M059J (cell line): ENCODE measurements at places on chromosomes 5 and 9.

GRCh38 chr5:158641016-158641415 lies 458.7 kb downstream of the EBF1 start:
- no peak for DNase-seq

DNA sequence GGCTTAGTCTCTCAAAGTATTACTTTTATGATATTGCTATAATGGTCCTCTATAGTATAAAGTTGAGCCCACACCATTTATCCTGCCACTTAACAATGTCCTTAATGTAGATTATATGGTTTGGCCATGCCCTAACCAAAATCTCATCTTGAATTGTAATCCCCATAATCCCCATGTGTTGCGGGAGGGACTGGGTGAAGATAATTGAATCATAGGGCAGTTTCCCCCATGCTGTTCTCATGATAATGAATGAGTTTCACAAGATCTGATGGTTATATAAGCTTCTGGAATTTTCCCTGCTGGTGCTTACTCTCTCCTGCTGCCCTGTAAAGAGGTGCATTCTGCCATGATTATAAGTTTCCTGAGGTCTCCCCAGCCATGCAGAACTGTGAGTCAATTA lies 498.8 kb downstream of the RAB3C start:
- no peak for DNase-seq

DNA sequence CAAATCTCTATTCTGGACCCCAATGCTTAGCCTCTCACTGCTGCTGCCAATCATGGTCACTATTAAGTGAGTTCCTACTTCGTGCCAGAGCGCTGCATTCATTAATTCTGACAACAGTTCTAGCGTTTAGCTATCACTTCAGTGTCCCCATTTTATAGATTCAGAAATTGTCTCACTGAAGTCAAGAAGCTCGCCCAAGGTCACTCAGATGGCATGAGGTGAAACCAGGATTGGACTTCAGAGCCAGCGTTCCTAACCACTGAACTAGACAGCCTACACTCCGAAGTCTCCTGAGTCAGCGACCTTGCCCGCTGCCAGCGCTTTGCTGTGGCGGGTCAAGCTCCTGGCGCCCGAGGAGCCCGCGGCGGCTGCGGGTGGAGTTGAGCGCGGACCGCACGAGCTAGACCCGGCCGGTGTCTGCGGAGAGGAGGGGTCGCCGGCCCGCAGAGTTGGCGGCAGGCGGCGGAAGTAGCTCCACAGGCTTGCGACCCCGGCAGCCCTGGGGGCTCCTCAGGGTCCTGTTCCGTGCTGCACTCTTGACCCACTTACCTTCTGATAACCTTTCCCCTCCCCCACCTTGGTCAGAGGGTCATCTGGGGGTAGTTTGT lies 2.1 kb upstream of the GABRB2 start:
- DNase-seq, result no peak

- DNase-seq, result no peak
Observed at GRCh38 chr9:91073049-91073810, 271.6 kb downstream of the SYK start.

DNA sequence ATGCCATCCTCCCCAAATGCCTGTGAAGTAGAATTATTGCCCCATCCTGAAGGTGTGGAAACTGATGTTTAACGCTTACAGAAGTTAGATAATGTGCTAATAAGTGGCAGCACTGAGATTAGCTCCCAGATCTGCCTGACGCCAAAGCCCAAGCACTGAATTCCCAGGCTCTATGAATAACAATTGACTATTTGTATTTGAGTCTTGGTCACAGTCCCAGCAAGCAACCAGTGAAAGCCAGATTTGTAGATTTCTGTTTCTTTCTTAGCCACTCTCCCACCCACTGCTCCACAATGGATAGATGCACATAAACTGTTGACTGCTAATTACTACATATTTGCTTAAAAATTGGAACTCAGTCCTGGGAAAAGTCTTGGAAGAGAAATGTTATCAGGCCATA lies 34.4 kb downstream of the FAM240B start:
- DNase-seq, result no peak

DNA sequence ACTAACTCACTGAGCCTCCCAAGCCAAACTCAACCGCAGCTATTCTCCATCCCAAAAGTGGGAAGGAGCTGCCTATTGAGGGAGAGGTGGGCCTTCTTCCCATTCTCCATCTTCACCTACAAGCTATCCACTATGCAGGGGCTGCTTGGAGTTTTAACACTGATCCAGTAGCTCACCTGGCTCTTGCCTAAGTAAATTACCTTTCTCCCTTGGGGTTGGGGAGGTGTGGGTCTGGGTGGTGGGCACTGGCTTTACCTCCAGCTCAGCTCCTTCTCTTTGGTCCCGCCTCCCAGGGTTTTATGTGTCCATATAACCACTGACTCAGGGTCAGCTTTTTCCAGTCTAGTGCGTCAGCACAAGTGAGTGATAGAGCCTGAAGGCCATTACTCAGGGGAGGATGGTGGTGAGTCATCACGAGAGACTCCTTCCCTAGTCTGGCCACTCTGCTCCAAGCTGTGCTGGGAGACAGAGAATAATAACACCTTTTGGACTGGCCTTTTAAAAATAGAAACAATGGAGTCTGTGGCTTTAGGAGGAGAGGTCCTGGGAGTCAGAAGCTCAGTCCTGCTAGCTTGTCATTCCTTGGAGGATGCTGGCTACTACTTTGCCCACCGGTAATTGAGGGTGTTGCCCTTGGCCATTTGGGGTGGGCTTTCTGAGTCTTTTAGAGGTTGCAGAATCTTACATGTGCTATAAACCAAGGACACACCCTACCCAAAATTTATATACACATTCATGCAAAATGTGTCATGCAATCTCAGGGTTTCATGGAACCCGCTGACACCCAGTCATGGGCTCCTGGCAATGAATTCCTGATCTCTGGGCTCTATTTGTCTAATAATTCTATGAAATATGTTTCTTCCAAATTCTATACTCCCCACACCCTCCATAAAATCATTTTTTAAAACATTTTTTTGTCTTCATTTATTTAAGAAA lies 35.6 kb upstream of the ATP6V1G1 start:
- DNase-seq, result peak; percentile 100

- DNase-seq, result no peak
Observed at GRCh38 chr9:134204991-134205578, 40.7 kb upstream of the RNU6ATAC start.

DNA sequence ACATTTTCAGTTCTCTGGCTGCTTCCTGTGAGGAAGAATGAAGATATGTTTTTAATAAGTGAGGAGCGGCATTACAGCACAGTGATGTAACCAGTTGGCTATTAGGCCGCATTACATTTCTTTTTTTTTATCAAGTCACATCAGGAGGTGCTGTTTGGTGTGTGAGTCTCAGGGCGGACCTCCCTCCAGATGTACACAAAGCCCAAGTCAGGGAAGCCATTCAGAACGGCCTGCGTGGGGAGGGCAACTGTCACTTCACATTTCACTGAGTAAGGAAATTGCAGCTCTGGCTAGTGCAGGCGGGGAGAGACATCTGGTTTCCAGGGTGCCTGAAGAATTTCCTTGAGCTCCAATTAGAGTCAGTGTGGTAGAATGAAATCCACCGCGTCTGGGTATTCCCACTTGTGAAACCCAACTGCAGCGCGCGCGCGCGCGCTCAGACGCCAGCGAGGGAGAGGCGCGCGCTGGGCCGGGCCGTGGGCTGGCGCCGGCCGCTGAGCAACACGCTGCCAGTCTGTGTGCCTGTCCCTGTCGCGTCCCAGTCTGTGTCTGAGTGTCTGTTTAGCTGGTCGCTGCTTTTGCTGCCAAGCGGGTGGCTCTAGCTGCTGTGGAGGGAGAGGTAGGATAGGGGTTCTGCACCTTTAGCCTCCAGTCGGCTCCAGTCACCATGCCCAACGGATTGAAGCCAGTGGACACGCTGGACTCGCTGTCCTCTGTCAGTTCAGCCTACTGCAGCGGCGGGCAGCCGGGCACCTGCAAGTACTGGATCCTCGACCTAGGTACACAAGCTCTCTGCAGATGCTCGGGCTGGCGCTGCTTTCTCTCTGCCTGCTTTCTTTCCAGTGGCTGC lies 140.8 kb upstream of the OTULINL start:
- DNase-seq, result no peak

DNA sequence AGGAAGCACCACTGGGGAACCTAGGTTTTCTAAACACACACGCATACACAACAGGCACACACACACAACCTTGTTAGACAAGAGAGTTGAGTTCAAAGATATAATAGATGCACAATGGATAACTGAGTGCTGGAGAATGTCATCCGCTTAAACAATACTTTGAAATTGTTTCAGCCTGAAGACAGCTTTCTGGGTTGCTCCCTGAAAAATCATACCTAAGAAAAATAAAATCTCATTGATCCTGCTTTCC lies 126.1 kb downstream of the TMEM161B start:
- peak; percentile 62 for DNase-seq

DNA sequence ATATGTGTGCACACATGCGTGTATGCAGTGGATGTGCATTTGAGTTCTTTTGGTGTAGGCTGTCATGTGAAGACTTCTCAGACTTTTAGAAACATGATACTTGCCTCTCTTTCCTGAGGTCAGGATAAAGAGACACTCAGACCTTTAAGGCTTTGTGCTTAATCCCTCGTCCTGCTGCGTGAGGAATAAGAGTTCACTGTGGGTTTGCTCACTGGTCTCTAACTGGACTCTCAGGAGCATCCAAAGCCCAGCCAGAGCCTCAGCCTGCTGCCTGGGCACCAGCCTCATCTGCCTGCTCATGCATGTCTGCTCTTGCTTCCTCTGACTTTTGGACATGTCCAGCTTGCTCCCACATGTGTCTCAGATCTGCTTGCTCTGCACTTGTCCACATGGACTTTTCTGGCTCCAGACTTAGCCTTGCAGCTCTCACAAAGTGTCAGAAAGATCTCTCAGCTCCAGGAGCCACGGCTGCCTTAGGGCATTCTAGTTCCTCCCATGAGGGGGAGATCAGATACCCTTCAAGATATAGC lies 65.1 kb upstream of the ZNF366 start:
- DNase-seq, result no peak

- peak; percentile 38 for DNase-seq
Observed at GRCh38 chr5:120365656-120366446, 98.2 kb upstream of the PRR16 start.

GRCh38 chr9:19470981-19471650 lies 62.3 kb downstream of the ACER2 start:
- no peak for DNase-seq

- peak; percentile 72 for DNase-seq
Observed at GRCh38 chr5:40172721-40173120, 507.0 kb upstream of the PTGER4 start.

GRCh38 chr5:127031147-127031862 lies 947 bp upstream of the MARCHF3 start:
- DNase-seq, result peak; percentile 15

- DNase-seq, result peak; percentile 55
Observed at GRCh38 chr5:143153332-143154119, 250.0 kb downstream of the NR3C1 start.

DNA sequence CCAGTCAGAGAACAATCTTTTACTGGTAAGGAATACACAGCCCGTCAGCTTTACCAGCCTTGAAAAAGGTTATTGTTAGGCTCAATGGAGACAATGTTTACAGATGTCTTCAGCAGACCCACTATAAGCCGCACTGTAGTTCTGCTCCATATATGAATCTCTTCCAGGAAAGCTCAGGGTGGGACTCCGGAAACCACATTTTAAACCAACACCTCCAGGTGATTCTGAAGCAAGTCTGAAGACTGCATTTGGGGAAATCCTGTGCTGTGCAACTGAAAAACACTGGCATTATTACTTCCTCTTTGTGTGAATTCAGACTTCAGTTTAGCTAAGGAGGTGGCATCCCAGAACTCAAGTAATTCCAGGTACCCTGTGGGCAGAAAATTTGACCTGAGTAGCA lies 3.5 kb downstream of the GZMK start:
- no peak for DNase-seq

DNA sequence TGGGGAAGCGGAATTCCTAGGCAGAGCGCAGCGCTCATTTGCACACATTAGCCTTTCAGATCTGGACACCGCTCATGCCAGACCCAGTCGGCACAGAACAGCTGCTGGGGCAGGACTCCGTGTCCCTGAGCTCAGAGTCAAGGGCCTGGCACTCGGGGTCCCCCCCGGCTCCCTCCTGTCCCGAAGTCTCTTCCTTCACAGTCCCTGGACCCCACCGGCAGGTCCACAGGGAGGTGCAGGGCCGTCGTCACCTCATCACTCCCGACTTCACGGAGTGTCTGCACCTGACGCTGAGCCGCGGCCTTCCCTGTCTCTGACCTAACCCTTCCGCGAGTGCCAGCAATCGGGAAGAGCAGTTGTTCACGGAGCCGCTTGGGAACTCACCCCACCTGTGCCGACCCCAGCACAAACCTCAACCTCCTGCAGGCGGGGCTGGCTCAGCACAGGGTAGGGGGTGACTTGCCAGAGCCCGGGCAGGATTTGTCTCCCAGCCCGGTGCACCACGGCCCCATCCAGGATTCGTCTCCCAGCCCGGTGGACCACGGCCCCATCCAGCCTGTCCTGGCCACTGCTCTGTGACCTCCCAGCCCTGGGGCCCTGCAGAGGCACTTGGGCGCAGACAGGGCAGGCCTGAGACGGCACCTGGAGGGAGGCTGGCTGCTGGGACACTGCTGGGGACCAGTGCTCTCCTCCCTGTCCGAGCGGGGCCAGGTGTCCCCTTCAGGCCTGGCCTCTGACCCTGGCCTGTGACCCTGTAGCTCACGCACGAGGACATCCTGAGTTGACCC lies 9.9 kb upstream of the SLC9A3 start:
- no peak for DNase-seq

DNA sequence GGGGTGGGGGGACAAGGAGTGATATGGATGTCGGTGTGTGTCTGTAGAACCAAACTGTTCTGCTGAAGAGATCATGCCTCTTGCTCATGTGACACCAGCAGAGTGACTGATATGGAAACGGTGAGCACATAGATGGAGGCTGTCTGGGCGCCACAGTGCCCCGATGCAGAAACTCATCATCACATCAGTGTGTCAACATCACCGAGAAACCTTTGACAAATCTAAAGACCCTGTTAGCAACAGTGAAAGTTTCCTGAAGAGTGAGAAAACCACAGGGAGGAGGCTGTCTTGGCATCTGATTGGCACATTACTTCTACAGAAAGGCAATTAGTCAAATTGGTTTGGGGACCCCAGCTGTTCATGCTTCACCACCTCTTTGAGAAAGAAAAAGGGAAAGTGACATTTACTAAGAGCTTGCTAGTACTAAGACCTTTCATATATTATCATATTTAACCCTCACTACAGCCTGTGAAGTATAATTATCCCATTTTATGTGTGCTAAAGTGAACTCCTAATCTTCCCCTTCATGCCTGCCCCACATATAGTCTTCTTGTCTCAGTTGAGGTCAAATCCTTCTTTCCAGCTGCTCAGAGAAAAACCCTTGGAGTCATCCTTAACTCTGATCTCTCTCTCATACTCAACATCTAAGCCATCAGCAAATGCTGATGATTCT lies 25.6 kb downstream of the CSF2 start:
- DNase-seq, result no peak

DNA sequence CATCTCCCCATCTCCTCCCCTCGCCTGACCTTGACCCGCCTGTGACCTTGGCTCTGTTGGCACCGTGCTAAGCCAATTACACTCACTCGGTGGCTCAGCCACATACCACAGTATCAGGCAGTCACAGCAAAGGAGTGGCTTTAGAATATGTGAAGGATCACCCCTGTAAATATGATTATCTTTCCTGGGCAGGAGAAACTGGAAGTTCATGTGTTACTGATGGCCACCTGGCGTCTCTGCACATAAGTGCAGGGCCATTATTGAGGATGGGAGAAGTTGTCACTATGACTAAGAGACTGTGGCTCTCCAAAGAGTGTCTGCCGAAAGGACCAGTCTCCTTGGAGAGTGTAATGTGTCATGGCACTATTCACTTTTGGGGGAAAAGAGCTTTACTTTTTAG lies 116.9 kb upstream of the S1PR3 start:
- DNase-seq, result peak; percentile 26

GRCh38 chr5:56302027-56302426 lies 68.9 kb upstream of the ANKRD55 start:
- DNase-seq, result peak; percentile 84
